Activated naive CD4-positive, alpha-beta T cell treated with anti-CD3 and anti-CD28 coated beads for 36 hours (primary cell): ENCODE measurements at places on chromosomes 3 and 15. TPM values are rescaled to one million over a fixed set of nuclear protein-coding genes. Genes with fewer than 3 reads are reported as not detected.

DNA sequence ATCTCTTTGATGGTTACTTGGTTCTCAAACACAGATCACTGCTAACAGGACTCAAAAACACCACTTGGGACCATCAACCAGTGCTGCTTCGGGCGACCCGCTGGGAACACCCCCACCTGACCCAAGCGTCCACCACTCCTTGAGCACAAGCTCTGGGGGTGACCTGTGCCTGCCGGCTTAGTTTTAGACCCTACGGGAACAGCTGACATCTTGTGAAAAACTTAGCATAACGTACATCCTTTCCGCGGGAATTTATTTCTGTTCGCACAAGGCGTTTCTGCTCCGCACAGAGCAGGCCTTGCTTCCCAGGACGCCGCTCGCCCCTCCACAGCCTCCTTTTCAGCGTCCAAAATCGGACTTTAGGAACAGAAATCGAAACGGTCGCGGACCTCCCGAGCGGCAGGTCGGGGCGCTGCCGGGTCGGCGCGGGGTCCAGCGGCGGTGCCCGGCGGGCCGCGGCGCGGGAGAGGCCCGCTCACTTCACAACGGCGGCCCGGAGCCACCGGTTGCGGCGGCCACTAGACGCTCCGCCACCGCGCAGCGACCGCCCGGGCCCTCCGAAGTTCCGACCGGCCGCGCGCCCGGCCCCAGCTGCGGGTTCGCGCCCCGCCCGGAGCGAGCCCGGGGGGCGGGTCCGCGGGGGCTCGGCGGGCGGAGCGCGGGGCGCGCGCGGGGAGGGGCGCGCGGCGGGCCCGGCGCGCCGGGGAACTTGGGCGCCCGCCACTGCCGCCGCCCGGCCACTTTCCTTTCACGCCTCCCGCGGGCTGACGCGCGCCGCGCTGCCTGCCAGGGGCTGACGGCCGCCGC is 959 bp downstream of the SFMBT1 start:
- peak; percentile 44 for DNase-seq

Gene TMEM266
- total RNA-seq: not detected

Gene PRSS50
- not detected for total RNA-seq

Gene CPEB1
- total RNA-seq: not detected
